ENCODE measurements at places on chromosomes 6 and 20.

GRCh38 chr6:53578371-53578770, 33.5 kb upstream of the GCLC start:
- DNase-seq = no peak

- no peak for DNase-seq
These were observed 65.0 kb upstream of the SUPT3H start for GRCh38 chr6:45442716-45443115.

GRCh38 chr6:160733050-160733646, 31.1 kb downstream of the PLG start:
- DNase-seq = peak; percentile 28

- DNase-seq = no peak
These were observed 5.9 kb downstream of the WRNIP1 start for GRCh38 chr6:2771079-2771478.

- DNase-seq = no peak
These were observed 249.1 kb upstream of the PREP start for GRCh38 chr6:105651969-105652368.

GRCh38 chr6:95294043-95294442, 283.3 kb upstream of the MANEA start:
- DNase-seq = no peak

- no peak for DNase-seq
These were observed 10.6 kb downstream of the KCNK17 start for GRCh38 chr6:39303425-39304153.

DNA sequence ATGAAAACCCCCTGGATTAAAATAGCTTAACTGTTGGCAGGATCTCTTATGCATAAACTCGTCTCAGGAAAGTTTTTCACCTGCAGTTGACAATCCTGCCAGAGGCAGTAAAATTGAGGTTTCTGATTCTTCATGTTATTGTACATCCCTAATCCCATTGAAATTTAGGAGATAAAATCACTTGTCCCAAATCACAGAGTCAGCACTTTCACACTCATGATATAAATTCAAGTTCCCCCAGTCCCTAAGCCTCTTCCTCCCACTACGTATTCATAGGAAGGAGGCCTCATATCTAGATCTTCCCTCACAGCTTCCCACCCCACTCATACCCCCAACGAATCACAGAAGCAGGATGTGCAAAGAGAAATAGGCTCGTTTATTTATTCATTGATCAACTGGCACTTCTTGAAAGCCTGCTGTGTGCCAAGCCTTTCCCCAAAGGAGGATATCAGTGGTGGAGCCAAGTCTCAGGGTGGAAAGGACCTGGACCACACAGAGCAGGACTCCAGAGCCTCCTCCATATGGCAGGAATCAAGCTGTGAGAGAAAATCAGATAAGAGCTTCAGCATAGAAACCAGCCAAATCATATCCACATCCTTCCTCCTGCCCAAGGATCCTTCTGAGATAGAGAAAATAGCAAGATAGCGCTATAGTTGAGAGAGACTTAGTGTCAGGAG, 2.3 kb downstream of the SLPI start:
- DNase-seq = no peak

DNA sequence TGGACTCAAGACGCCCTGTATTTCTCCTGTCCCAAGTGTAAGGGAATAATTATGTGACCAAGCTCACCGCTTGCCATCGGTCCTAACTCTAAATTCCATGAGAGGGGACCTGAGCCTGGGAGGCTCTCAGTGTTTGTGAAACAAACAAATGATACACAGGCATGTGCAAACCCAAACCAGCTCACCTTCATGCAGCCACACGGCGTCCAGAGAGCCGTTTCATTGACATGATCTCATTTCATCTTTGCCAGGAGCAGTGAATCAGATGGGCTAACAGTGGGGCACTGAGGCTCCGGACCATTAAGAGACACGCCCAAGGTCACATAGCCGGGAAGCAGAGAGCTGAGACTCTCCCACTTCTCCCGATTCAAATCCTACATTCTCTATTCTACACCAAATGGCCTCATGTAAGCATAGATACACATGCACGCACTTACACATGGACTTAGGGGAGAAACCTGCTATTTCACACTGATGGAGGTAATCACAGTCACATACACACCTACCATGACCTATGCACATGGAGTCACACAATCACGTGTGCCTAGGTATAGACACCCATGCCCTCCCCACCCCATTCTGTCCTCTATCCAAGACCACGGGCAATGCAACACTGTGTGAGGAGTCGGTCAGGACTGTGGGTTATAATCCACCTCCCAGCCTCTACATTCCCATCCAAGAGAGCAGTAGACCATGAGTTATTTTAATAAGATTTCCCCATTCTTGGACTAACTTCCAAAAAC, 1.1 kb downstream of the BNIP5 start:
- DNase-seq = no peak

GRCh38 chr6:22828179-22829062, 259.1 kb downstream of the HDGFL1 start:
- peak; percentile 53 for DNase-seq

GRCh38 chr6:41937472-41937860, 4.1 kb downstream of the CCND3 start:
- no peak for DNase-seq

DNA sequence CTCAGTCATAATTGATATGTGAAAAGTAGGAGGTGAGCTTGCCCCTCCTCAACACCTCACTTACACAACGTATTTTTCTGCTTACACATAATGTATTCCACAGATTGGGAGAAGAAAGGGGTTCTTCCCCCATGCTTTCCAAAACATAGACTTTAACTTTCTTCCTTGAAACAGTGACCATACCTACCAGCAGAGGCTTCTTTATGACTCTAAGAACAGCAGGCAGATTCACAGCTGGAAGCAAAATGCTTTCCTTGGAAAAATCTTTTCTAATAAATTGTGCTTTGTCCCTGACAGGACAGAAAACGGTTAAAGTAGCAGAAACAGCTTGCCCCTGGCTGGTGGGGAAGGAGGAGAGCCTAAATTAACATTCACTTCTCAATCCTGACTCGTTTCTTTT, 629.1 kb upstream of the IMPG1 start:
- no peak for DNase-seq

GRCh38 chr6:35304299-35304698, 6.7 kb downstream of the DEF6 start:
- no peak for DNase-seq

DNA sequence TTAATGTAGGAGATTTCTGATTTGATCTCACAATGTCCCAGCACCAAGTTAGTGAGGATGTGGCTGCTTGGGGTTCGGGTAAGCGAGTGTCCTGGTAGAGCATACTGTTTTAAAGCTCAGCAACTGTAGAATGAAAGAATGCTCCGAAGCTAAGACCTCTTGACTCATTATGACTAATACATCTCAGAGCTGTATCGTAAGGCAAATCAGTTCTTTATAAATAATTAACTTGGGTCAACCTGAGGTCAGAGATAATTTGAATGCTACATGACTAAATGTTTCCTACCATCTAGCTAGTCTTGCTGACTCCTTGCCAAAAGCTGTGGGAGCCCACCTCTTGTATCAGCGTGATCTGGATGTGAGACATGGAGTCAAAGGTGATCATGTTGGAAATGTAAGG, 128.8 kb upstream of the PDE7B start:
- peak; percentile 86 for DNase-seq

- DNase-seq = no peak
These were observed 11.4 kb downstream of the DDX27 start for GRCh38 chr20:49230561-49231133.

DNA sequence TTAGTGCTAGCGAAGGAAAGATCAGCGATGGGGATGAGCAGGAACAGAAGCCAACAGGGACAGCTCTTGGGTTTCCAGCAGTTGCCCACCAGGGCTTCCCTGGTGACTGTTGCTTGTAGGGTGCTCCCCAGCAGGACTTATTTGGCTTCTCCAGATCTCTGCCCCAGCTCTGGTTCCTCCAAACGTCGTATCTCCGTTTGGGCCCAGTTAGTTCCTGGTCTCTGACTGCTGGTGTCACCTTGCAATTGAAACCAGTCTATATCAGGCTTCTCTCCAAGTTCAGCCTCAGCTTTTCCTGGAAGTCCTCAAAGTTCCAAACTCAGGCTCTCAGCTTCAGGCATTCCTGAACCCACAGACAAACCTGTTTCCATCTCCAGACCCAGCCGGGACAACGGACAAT, 70.8 kb upstream of the NXT1 start:
- DNase-seq = no peak

GRCh38 chr6:154414021-154414813, 57.6 kb upstream of the IPCEF1 start:
- no peak for DNase-seq

DNA sequence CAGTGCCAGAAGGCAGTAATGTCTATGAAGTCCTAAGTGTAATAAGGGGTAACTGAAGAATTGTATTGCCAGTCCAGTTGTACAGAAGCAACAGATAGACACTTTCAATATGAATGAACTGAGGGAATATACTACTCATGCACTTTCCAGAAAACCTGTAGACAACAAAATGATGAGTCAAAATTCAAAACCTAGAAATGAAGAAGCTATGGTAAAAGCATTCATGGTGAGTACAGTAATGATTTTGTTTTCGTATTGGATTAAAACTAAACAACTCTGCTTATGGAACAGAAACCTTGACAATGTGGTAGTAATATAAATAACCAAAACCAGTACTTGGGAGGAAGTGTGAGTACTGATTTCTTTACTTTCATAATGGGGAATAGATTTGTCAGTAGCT, 35.0 kb downstream of the ARMC2 start:
- no peak for DNase-seq

DNA sequence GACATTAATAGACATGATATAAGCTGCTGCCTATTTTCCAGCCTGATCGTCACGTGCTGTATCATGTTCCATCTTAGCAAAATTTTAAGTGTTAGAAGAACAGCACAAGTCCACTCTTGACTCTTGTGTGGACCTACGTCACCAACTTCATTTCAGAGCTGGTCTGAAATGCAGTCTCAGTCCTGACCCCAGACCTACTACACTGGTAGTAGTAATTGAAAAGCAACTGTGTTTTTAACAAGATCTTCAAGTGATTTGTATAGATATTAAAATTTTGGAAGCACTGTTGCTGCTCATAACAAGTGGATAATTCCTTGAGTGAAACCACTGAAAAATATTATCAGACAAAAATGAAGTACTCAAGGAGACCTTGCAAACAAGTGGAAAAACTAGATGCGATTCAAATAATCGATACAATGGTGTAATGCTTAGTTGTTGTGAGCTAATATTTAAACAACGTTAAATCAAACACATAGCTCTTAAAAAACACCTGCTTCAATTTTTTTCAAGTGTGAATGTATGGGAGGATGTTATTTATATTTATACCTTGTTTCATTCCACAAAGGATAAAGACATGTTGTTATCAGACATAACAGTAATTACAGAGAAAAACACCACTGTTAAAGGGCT, 110.9 kb upstream of the JAG1 start:
- no peak for DNase-seq

DNA sequence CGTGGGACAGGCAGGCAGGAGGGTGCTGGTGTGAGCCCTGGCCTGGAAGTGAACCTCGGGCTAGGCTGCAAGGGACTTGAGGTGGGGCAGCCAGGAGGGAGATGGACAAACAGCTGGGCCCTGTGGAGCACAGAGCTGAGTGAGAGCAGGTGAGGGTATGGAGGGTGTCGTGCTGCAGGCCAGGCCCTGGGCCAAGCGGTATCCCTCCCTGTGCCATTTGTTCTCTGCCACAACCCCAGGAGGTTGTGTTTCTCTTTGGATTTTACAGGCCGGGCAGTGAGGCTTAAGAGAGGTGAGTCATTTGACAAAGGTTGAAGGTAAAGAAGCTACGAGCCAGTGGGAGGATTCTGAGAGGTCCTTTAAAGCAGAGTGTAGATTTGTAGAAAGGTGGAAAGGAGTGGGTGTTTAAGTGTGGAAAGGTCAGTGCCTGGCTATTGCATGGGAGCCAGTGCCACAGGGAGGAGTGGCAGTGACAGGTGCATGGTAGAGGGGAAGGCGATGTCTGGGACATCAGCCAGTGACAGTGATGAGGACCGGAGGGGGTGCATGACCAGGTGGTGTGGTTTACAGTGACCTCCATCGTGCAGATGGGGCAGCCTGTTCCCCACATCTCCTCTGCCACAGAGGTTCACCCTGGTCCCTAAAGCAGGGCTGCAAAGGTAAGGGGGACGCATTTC, 39.8 kb downstream of the GMPR start:
- peak; percentile 7 for DNase-seq

- no peak for DNase-seq
These were observed 23.6 kb upstream of the ECHDC1 start for GRCh38 chr6:127367023-127367375.

GRCh38 chr6:150712505-150713252, 113.0 kb downstream of the PLEKHG1 start:
- no peak for DNase-seq

- DNase-seq = no peak
These were observed 42.6 kb upstream of the HDGFL1 start for GRCh38 chr6:22526736-22527135.

- no peak for DNase-seq
These were observed 47.6 kb downstream of the RANBP9 start for GRCh38 chr6:13663986-13664385.

GRCh38 chr20:1214838-1215261, 11.0 kb upstream of the RAD21L1 start:
- no peak for DNase-seq

GRCh38 chr6:110654096-110654820, 161.0 kb downstream of the CDK19 start:
- DNase-seq = no peak

- no peak for DNase-seq
These were observed 36.7 kb downstream of the USP45 start for GRCh38 chr6:99478483-99478882.

Data from HCT116 (cell line).